Activated T-cell treated with anti-CD3 and anti-CD28 coated beads for 1 hour (primary cell): ENCODE measurements at places on chromosomes 3 and 15.

DNA sequence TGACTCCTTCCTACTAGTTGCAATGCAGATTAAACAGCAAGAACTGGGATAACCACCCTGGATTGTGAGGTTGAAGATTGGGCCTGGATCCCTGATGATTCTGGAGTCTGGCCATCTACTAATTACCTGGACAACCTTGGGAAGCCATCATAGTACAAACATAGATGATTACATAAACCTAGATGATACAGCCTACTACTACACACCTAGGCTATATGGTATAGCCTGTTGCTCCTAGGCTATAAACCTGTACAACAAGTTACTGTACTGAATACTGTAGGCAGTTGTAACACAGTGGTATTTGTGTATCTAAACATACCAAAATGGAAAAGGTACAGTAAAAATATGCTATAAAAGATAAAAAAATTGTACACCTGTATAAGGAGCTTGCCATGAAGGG lies 48.0 kb downstream of the NSUN3 start:
- DNase-seq = no peak

GRCh38 chr3:55144015-55144673 lies 216.3 kb upstream of the LRTM1 start:
- DNase-seq = no peak

DNA sequence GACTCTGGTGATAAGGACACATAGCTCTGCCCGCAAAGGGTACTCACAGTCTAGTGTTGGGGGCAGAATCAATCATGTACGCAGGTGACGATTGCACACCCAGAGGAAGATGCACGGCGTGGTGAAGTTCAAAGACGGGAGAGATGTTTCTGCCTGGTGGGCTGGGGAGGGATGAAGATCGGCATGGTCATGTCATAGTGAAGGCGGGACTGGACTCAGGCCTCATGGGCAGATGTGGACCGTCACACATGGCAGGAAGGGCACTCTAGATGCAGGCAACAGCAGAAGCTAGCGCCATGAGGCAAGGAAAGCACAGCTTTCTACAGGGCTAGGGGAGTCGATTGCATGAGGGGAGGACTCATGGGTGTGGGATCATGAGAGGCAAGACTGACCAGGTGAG lies 240.6 kb downstream of the OPA1 start:
- DNase-seq = no peak

DNA sequence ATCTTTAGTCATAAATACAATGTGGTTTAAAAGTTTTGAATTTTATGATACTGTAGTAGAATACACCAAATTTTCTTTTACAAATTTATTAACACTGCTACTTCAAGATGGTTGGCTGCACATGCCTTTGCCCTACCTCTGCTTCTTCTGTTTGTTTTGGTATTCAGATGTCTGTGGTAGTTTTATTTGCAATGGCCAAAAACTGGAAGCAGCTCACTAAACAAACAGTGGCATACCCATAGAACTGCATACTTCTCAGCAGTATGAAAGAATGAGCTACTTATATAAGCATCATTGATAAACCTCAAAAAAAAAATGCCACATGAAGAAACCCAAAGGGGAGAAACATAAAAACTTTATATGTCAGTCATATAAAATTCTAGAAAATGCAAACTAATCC lies 19.5 kb downstream of the ARIH2 start:
- DNase-seq = no peak

GRCh38 chr3:19221081-19221480 lies 72.8 kb downstream of the KCNH8 start:
- no peak for DNase-seq

GRCh38 chr3:16177962-16178627 lies 3.6 kb downstream of the GALNT15 start:
- peak; percentile 40 for DNase-seq

DNA sequence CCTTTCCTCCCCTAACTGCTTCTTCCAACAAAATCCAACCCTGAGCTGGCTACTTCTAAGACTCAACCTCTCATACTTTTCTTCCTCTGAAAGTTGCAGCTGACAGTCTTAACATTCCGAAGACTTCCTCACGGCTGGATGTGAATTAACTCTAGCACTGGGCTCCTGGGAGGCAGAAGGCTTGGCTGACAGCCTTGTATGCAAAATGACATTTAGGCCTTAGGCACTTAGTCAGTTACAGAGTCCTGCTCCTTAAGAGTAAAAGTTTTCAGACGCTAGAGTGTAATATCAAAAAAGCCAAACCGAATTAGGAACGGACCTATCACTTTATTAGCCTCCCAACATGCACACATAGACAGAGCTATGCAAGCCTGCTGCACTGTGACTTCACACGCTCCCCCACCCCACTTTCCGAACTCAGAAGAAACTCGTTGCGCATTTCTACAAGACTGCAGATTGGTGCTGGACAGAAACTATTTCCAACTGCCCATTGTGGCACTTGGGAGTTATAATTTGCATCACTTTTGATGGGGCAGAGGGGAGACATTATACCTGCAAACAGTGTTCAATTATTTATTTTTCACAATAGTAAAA lies 15.5 kb upstream of the ANXA2 start:
- DNase-seq = no peak
